ENCODE measurements at places on chromosomes 1 and 21.
A peak's percentile ranks its signal among the peaks of the same experiment; 100 is the strongest.

DNA sequence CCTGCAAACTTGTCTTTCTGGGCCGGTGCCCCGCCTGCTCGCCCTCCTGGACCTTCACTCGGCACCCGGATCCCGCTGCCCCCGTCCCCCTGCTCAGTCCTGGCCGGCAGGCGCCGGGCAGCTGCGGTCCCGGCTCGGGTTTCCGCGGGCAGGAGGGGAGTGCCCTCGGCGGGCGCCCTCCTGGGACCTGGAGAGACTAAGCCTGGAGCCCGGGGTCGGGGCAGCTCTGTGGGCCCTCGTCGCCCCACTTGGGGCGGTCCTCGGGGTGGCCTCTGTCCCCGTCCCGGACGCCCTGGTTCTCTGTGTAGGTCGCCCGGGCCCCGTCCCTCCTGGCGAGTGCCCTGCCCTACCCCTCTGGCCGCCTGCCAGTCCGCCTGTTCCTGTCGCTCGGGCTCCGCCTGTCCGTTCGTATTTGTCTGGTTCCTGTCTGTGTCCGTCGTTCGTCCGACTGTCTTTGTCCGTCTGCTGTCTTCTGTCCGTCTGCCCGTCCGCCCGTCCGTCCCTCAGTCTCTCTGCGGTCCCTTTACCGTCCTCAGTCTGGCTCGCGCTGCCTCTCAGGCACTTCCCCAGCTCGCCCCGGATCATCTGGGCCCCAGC lies 490 bp downstream of the SERINC2 start:
- peak; percentile 66 for DNase-seq

DNA sequence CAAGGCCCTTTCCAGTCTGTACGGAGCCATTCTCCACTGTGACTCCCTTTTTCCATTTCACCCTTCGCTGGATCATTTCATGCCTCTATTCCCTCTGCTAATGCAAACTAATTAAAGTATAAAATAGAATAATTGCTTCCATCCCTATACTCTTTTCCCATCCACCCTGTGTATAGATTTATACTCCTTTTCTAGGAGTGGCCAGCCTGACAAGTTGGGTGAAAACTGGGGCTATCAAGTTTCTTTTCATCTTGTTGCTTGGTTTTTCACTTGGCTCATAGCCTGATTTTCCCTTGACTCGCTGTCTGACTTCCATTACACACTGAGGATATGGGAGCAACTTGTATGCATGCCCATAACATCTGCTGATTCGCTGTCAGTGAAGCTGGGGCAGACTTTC lies 107.0 kb downstream of the PLXNA2 start:
- DNase-seq: peak; percentile 31

GRCh38 chr1:93288558-93288957 lies 57.1 kb upstream of the DR1 start:
- DNase-seq: no peak

- DNase-seq: no peak
Measured at GRCh38 chr1:33791251-33791650, 72.6 kb upstream of the HMGB4 start.

DNA sequence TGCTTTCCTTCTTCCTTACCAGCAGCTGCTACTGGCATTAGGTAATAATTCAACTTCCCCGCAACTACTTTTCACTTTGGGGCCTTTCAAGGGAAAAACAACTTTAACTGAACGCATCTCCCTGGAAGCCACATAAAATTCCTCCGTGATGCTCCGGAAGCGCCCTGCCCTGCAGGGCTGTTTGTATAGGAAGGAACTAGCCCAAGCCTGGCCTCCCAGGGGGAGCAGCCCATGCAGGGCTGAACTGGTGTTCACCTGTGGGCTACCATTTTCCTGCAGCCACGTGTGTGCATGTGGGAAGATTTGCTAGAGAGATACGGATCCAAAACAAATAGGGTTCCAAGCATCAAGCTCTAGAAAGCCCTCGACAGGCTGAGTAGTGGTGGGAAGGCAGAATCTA lies 14.4 kb downstream of the CLDN14 start:
- no peak for DNase-seq

DNA sequence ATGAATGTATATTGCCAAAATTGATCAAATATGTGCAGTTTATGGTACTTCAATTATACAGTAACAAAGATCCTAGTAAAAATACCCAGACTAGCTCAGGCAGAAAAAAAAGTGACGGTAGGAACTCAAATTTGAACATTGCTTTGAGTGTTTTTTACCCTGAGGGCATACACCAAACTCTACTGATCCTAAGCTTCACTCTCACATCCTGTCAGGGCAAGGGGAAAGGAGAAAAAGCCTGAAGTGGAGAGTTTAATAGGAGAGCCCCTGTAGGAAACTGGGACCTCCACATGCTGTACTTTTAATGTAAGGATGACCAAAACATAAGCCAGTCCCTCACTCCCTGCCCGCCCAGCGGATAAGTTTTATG lies 59.8 kb upstream of the GNG12 start:
- peak; percentile 44 for DNase-seq

DNA sequence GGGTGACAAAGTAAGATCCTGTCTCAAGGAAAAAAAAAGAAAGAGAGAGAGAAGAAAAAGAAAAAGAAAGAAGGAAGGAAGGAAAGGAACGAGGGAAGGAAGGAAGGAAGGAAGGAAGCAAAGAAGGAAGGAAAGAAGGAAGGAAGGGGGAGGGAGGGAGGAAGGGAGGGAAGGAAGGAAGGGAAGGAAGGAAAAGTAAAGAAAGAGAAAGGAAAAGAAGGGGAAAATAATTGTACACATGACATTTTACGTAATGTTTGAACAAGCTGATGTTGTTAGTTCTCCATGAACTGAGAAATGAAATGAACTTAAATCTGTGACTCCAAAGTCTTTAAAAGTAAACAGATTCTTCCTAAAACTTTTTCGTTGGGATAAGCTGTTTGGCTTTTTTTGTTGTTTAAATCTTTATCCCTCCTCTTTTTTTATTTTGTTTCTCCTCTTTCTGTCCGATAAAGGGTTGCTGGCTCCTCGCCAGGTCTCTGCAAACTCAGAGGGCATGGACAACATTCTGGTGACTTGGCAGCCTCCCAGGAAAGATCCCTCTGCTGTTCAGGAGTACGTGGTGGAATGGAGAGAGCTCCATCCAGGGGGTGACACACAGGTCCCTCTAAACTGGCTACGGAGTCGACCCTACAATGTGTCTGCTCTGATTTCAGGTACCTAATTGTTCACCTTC lies 59.8 kb downstream of the IL12RB2 start:
- DNase-seq: peak; percentile 36

DNA sequence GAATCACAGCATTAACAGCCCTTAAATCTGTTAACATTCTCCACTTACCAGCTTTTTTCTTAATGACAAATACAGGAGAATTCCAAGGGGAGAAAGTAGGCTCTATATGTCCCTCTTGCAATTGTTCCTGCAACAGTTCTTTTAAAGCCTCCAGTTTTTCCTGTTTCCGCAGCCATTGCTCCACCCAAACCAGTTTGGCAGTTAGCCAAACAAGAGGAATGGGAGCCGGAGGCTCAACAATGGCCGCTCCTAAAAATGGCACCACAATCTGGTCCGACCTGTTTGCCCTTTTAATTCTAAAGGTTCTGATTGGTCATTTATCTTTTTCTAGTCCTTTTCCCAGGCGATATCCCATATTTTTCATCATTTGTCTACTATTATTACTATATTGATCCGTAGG lies 14.0 kb upstream of the L1TD1 start:
- no peak for DNase-seq

DNA sequence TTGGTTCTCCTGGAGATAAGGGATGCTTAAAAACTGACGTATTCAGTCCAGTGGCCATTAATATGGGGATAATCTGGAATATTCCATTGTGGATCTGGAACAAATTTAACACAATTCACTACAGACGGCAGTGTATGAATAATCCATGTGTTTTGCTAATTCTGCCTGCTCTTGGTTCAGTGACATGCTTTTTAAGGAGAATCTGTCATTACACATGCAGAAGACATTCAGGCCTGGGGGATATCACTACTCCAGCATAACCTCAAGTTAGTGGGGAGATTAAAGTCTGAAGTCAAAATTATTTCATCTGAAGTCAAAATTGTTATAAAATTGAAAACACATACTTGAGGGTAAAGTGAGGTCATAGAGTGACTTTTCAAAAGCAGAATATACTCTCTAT lies 789.3 kb downstream of the USP25 start:
- no peak for DNase-seq

- DNase-seq: no peak
Measured at GRCh38 chr21:14353726-14354125, 29.2 kb downstream of the HSPA13 start.

- DNase-seq: no peak
Measured at GRCh38 chr21:39700318-39700717, 44.7 kb upstream of the IGSF5 start.

DNA sequence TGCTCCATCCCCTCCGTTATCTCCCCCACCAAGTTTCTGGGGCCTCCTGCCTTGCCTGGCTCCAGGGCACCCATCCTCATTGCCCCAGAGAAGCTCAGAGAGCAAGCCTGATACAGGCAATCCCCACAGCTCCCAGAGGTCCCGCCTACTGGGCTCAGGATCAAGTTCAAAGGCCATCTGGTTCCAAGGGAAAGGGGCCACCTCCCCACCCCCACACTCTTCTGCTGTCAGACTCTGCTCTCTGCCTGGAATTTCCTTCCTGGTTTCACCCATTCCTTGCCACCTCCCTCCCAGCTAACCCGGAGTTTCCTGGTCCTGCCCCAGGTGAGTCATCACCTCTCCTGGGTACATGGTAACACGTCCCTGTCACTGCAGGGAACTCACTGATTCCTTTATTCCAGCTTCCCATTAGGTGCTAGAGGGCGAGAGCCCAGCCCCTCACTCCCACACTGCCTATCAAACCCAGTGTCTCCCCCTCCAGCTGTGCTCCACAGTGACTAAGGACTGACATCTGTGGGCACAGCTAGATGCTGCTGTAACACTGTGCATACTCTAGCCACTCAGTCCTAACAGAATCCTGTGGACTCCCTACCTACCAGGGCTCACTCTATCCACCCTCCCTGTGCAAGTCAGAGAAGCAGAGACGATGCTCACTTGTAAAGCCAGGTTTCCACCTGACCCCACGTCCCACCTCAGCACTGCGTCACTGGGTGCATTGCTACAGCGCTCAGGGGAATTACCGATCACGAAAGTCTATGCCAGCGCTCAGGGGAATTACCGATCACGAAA lies 21.8 kb downstream of the RSPH1 start:
- DNase-seq: peak; percentile 56

DNA sequence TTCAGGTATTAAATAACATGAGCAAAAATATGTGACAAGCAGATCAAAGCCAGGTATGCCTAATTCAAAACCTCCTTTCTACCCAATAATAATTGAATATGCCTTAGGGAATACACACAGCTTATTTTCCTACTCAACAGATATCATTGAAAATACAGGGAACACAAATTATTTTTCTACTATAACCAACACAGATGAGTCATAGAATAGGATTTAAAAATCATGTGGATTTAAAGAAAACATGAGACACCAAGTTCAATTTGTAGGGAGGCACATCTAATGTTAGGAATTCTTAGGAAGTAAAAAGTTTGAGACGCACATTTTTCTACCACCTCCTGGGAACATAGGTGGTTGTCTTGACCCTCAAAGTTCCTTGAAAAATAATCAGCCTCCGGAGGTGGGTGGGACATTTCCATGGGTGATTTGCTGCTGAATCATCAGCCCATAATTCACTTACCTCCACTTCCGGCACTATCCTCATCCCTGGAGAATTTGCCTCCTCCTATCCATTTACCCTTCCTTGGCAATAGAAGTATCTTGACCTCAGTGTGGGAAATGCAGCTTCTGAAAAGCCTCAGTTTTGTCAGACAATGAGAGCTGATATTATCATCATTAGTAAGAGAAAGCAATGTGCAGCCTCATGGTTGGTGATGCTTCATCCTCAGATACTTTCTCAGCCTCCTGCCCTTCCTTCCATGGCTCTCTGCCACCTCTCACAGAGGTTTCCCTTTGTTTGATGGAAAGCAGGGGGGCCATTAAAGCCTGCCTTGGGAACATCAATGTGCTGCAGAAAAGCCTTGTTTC lies 33.5 kb upstream of the RGS4 start:
- peak; percentile 96 for DNase-seq

DNA sequence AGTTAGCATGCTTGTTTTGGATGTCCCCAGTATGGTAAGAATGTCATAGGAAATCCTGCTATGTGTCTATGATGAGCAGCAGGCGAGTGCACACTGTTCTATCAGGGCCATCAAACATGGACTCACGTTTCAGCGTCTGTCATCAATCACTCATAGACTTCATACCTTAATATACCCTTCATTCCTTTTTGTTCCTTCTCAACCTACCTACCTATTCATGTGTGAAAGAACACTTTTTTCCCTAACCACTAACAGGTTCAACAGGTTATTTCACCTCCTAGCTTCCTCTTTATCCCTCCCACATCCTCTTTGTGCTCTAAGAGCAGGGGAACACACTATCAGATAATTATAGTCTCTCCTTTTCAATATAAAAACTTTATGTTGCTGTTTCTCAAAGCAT lies 300.6 kb downstream of the TM2D1 start:
- no peak for DNase-seq

GRCh38 chr21:44043613-44044012 lies 31.5 kb downstream of the TRAPPC10 start:
- DNase-seq: no peak

GRCh38 chr1:169090900-169091311 lies 15.6 kb upstream of the ATP1B1 start:
- no peak for DNase-seq

DNA sequence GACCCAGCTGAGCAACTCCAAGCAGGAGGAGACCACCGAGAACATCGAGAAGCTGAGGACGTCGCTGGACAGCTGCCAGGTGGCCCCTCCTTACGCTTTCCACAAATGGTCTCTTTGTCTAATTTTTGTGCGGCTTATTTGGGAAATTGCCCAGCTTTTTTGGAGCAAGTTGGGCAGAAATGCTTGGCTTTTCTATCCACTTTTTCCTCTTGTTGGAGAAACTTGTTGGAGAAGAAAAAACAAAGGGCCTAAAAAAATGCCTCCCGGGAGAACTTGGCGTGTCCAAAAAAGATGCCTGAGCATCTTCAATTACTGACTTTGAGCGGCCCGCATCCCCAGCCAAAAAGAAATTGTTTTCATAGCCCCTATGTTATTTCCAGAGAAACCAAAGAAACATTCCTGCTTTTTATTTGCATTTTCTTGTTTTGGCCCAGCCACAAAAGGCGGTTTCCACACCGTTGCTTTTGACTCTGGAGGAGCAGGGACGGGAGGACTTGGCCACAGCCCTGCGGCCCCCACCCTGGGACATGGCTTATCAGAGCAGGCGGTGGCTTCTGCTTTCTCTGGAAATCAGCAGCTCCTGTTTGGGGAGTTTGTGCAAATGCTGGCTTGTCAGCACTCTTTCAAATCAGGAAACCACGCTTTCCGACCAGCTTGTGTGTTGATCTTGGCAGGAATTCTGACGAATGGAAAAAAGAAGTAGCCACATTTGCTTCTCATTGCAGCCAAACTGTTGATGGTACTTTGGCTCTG lies 81.2 kb upstream of the EFHD2 start:
- DNase-seq: peak; percentile 28

GRCh38 chr1:220695426-220695825 lies 5.3 kb downstream of the C1orf115 start:
- DNase-seq: no peak

GRCh38 chr1:214640431-214641213 lies 37.6 kb downstream of the CENPF start:
- DNase-seq: no peak

GRCh38 chr1:228151180-228151925 lies 1.6 kb downstream of the GJC2 start:
- no peak for DNase-seq

Measured in EL (cell line).